Natural killer cell (primary cell): ENCODE measurements at places on chromosomes 7 and 10.
A peak's percentile ranks its signal among the peaks of the same experiment; 100 is the strongest.

- no peak for DNase-seq
Observed at GRCh38 chr10:70175516-70175915, 5.2 kb upstream of the SAR1A start.

DNA sequence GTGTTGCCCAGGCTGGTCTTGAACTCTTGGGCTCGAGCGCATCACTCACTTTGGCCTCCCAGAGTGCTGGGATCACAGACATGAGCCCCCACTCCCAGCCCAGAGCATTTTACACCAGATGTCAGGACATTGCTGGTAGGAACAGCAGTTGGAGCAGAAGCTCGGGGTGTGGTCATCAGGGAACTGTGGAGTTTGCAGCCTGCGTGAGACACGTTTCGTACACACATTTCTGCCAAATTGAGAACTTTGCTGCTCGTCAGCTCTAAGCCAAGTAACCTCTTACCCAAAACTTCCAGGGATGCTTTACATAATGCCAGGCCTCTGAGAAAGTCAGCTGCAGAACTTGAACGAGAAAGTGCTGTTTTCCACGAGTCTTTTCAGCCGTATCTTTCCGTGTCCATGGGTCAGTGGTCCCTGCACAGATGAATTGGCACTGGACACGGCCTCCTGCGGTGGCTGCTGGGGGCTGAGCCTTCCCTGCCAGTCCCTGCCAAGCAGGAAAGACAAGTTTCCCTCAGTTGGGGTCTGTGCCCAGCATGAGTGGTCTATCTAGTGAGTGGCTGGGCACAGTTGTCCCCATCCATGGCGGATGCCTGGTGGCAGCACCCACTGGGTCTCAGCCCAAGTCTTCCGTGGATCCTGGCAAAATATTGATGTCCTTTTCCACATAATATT, 54.4 kb downstream of the DNAJB6 start:
- no peak for DNase-seq

- DNase-seq = no peak
Observed at GRCh38 chr7:33669251-33669670, 236.1 kb upstream of the BMPER start.

DNA sequence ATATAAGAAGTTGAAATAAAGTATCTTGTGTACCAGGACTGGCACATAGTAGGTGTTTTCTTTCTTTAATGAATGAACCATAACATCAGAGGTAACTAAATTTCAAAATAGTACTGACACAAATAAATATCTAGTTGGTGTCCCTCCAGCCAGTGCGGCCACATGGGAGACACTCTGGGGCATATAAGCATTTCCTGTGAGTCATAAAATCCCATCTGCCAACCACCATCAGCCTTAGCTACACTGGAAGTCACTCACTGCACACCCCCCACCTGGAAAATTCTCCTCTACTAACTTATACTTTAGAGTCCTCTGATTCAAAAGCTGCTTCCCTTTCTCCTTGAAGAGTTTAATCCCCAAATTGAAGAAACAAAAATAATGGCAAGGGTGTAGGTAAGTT, 32.5 kb downstream of the DYDC1 start:
- DNase-seq = no peak

GRCh38 chr7:153472516-153472915, 579.7 kb upstream of the DPP6 start:
- DNase-seq = no peak

GRCh38 chr10:32349199-32349585, 2.2 kb upstream of the EPC1 start:
- DNase-seq = no peak

GRCh38 chr7:79060498-79060897, 393.0 kb downstream of the MAGI2 start:
- no peak for DNase-seq

DNA sequence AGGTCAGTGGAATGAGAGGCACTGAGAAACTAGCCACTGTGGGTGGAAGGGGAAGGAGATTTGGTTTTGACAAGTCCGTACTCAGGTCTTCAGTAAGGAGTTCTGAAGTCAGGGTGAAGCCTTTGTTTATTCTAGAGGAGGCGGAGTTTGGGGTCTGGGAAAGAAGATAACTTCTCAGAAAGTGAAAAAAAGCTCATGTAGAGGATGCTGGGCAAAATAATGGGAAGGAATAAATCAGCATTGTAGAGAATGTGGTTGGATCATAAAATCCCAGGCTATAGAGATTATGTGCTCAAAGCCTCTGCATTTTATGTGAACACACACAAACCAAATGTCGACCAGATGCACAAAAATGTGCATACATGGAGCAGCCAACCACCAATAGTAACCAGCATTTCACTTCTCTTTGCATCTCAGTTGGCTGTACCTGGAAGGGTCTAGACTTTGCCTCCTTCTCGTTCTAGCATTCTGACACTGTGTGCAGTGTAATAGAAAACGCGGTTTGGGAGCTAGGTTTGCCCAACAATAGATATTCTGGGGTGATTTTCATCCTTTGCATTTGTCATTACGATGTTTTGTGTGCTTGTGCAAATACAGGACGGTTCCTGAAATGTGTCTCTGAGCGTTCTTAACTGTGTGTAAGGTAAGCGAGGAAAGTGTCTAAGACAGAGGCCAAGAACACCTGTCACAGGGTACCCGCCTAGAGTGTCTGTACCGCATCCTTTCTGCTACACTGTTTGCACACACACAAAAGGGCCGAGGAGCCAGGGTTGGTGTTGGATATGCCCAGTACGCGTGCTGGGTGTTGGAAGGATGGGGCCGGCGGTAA, 603 bp upstream of the HECW1 start:
- no peak for DNase-seq

DNA sequence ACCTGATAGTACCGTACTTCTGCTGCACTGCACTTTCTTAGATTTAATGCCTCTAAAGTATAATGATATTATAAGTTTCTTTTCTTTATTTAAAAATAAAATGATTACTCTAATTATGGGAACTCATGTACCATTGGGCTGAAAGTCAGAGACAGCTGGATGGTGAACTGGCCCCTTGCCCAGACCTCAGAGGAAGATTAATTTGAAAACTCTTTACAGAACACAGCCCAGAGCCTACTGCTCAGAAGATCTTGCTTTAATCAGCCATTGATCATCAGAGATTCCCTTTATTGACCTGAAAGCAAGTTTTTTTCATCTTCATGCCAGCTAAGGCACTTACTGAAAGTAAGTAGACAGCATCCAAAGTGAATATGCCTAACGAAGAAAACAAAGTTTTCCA, 341.7 kb downstream of the GFRA1 start:
- no peak for DNase-seq

DNA sequence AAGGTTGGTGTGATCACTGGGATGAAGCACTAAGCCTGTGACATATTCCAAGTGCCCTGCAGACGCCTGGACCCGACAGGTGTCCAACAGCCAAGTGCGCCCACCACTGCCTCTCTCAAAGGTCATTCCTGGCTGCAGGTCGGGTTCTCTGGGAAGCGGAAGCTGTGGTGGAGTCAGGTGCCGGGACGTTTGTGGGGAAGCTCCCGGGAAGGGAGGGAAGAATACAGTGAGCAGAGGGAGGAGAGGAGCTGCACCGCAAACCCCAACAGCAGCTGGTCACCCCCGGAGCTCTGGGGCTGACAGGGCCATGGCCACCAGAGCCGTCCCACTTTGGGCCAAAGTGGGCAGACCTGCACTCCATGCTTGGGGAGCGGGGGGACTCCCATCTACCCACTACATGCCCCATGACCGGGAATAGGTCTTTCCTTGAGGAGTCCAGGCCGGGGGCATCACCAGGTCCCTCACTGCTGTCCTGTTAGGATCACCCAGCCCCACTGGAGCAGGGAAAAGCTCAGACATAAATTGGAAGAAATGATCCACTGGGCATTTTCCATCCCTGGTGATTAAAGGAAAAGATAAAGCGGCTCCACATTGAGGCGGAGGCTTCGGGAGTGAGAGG, 84.5 kb upstream of the PPP2R2D start:
- DNase-seq = no peak

DNA sequence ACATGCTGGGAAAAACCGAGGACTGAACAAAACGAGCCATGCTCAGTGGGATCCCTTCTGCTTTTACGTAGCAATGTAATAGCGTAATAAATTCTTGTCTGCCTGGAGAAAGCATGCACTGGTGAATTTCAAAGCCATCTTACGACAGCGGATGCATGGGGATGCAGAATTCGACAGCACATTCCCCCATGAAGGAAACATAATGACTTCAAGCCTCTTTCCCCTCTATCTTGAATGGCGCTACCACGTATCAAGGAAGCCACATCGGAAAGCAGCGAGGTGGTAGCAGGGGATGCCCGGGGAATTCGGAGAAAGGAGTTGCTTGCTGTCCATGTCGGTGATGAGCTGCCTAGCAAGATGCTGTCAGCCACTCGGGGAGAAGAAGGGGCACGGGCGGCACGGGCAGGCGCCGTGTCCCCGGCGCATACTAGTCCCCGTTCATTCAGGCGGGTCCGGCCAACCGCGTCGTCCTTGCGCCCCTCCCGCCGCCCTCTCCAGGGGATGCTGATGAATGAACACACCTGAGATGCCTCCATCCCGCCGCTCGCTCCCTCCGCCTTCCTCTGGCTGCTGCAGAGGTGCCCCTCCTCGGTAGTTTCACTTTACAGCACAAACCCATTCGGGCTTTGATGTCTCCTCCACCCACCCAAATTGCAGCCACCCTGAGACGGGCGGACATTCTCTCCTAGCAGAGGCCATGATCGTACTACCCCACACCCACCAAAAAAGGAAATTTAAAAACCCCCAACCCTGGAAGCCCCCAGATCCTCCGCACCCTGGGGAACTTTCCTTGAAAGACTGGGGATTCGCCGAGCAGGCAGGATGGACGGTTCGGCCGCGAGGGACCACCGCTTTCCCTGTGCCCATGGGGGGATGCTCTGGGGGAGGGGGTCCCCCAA, 644 bp downstream of the SORBS1 start:
- DNase-seq = peak; percentile 66

DNA sequence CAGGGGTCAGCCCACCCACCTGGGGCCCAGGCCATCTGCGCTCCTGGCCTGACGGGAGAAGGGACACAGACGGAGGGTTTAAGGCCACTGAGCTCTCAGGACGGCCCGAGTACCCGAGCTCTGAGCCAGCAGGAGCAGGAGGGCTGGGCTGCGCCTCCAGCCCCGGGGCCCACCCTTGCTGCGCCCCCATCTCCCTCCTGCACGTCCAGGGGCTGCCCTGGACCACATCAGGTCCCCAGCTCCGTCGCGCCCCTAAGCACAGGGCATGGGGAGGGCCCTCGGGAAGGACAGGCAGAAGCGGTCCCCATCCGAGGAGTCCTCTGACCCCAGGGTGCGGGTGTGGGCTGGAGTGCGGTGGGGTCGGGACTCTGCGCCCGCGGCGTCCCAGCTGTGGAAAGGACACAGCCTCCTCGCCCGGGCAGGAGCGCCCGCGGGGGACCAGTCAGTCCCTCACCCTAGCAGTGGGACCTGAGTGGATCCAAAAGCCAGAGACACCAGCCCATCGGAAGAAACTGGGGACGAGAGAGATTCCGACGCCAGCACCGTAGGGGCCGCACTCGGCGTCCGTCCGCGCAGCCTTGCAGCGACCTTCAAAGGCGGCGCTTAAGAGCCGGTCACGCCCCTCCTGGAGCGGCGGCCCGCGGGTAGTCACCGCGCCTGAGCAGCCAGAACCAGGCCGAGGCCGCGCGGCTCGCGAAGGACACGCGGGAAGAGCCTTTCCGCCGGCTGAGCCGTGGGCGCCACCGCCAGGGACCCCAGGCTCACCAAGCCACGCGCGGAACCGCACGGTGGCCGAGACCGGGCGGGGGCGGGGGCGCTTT, 15.9 kb downstream of the CAMK2B start:
- peak; percentile 41 for DNase-seq

GRCh38 chr10:97321032-97321803, 2.1 kb downstream of the FRAT1 start:
- DNase-seq = peak; percentile 21

GRCh38 chr7:47895026-47895425, 53.2 kb downstream of the PKD1L1 start:
- DNase-seq = no peak

DNA sequence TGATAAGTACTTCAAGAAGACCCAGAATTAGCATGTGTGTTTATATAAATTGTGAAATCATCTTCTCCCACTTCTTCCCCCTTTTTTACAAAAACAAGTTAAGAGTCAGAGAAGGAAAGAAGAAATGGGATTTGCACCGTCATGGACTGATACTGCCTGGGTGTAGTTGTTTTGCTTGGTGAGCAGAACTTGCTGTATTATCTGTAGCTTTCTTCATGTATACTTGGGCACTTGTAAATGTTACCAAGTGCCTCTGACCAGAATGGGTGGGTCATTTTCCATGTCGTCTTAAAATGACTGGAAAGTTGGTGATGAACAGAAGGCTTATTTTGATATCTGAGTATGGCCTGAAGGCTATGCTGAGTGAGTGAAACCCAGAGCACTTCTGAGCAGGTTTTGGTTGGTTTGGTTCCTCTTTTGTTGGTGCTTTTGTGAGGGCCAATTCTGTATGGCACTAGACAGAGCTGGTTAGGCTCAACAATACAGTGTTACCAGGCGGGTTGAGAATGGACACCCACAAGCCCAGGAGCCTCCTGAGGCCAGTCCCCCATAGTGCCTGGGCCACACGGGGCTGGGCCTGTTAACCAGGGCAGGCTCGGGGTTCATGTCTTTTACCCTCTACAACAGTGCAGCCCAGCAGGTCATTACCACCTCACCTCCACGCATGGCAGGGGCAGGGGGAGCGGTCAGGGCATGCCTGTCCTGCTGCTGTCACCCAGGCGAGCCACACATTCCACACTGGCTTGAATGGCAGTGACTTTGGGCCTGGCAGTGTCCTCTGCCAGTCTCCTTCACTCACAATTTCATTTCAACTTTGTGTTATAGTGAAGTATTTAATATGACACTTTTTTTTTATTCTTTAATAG, 115.1 kb downstream of the CCNY start:
- no peak for DNase-seq

DNA sequence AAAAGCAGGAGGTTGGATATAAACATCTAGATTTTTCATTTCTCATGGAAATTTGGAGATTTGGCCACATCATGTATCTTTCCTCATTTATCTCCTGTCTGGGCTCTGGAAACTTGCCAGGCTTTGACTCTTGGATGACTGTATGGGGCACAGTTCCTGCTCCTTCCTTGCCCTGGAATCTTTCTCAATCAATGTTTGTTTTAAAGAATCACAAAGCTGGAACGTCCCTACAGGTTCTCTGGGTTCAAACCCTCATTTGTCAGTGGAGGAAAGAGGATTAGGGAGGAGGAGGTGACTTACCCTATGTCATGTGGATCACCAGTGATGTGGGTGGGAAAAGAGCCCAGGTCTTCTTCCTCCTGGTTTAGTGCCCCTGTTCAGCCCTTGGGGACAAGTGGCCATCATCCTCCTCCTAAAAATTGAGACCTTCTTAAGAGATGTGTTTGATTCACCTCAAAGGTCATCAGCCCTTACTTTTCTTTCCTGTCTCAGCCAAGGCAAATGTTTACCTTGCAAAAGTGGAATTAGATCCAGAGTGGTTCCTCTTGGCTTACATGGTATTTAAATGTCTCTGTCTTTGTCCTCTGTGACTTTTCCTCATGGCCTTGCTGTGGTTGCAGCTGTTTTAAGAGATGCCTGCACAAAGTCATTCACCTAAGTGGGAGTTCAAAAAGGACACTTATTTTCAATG, 38.8 kb upstream of the PDZD8 start:
- no peak for DNase-seq
